ENCODE measurements at places on chromosomes 2 and 18.

GRCh38 chr2:157733263-157733662 is 104.6 kb upstream of the ACVR1C start:
- DNase-seq, result no peak

- no peak for DNase-seq
Observed at GRCh38 chr2:219071131-219071816, 10.6 kb upstream of the IHH start.

- no peak for DNase-seq
Observed at GRCh38 chr2:98870516-98871158, 65.4 kb downstream of the CRACDL start.

GRCh38 chr2:235191486-235191885 is 239.7 kb downstream of the SH3BP4 start:
- no peak for DNase-seq

GRCh38 chr2:234999740-235000425 is 48.1 kb downstream of the SH3BP4 start:
- DNase-seq, result no peak

GRCh38 chr2:75528221-75528977 is 32.3 kb downstream of the EVA1A start:
- no peak for DNase-seq

- peak; percentile 6 for DNase-seq
Observed at GRCh38 chr2:104734937-104735586, 118.9 kb upstream of the POU3F3 start.

DNA sequence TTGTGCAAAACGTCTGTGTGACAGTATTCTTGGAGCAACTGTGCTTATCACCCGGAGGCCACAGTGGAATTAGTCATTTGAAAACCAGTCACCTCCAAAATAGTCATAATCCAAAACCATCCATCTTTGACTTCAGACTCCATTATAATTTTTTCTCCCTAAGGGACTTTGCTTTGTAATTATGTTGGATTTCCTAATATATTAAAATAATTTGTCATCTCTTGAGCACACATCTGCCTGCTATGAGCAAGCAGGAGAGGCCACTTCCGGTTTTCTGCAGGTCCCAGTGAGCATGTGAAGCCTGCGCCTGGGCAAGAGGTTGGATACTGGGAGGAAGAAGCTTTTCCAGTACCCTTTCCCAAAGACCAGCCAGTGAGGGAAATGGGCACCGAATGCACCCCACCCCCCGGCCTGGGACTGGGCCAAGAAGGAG is 57.7 kb downstream of the ODC1 start:
- DNase-seq, result no peak

DNA sequence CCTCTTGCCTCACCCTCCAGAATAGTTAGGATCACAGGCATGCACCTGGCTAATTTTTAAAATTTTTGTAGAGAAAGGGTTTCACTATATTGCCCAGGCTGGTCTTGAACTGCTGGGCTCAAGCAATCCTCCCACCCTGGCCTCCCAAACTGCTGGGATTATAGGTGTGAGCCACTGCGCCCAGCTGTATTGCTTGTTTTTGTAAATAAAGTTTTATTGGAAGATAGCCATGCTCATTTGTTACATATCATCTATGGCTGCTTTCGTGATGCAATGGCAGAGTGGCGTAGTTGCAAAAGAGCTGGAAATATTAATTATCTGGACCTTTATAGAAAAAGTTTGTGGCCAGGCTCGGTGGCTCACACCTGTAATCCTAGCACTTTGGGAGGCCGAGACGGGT is 109.4 kb upstream of the SPRED2 start:
- DNase-seq, result no peak

All from activated naive CD4-positive, alpha-beta T cell treated with anti-CD3 and anti-CD28 coated beads for 36 hours (primary cell).